ENCODE measurements at places on chromosomes 1 and 21.

DNA sequence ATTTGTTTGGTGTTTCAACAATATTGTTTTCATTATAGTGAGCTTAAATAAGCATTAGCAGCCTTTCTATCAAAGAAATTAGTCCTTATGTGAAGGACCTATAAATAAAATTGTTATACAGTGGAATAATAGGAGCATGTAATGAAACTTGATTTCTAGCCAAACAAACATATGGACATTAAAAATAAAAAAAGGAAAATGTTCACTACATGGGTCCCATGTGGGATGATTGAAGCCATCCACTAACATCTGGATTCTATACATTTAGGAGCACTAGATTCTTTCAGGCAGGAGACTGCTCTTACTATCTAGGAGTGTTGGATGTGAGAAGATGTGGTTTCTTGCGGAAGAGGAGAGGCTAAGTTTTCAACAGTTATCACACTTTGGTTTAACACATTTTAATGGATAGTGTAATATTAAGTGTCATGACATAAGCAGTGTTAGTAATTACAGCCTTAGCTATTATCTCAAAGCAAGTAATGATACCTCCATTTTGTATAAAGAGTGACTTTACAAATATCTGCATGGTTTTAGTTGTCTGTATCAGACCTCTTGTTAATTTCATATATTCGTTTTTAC, 62.3 kb downstream of the LYPLAL1 start:
- no peak for DNase-seq

GRCh38 chr1:205934788-205935187, 8.5 kb downstream of the SLC26A9 start:
- DNase-seq, result no peak

DNA sequence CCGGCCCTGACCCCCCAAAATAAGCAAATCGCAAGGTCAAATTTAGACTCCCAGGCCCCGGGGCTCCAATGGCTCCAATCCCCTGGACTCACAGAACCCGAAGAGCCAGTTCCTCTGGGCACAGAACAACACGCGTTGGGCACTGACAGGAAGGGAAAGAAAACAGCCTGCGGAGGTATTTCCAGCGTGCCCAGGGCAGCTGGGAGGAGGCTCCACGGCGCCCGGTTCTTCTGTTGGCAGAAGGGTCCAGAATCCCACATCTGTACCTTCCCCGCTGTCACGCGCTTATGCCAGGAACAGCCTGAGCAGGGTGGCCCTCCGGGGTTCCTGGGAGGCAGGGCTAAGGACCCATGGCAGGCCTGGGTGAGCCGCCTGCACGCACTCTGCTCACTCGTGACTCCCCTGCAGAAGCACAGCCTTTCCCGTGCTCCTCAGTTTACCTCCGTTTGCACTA, 85.5 kb downstream of the RIPK4 start:
- no peak for DNase-seq

GRCh38 chr1:59751801-59752200, 62.9 kb upstream of the HOOK1 start:
- DNase-seq, result no peak

- no peak for DNase-seq
Observed at GRCh38 chr1:115076384-115076915, 12.9 kb downstream of the TSPAN2 start.

- no peak for DNase-seq
Observed at GRCh38 chr1:5906116-5906515, 86.1 kb downstream of the NPHP4 start.

DNA sequence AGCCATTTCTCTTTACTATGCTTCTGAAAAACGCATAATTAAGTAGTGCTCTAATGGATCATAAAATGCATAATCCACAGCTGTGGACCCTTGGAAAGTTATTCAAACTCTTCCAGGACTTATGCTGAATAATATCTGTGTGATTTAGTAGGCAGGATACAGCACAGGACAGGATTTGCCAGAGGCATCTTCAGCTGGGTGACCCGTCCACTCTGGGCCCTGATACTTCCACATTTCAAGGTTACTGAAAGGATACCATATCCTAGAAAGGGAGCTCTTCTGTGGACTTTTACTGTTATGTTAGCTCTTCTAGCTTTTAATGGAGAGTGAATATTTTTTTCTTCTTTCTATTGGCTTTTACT, 49.6 kb downstream of the MAP10 start:
- DNase-seq, result no peak

DNA sequence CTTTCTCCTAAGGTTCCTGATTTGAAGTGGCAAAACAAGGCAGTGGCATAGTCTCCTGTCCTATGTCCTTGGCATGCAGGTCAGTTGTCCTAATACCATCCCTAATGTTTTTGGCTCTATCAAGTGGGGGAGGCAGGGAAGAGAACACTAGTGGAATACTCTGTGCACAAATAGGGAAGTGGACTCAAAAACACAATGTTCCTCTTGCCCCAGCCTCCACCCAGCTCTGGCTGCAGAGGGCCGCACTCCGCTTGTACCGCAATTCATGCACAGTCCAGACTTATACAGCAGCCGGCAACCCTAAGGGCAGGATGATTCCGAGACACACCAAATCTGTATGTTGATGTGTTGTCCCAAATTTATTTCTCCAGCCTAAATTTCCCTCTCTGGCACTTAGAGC, 14.5 kb downstream of the PLEKHO1 start:
- no peak for DNase-seq

GRCh38 chr1:43469932-43470331, 16.2 kb upstream of the HYI start:
- no peak for DNase-seq

DNA sequence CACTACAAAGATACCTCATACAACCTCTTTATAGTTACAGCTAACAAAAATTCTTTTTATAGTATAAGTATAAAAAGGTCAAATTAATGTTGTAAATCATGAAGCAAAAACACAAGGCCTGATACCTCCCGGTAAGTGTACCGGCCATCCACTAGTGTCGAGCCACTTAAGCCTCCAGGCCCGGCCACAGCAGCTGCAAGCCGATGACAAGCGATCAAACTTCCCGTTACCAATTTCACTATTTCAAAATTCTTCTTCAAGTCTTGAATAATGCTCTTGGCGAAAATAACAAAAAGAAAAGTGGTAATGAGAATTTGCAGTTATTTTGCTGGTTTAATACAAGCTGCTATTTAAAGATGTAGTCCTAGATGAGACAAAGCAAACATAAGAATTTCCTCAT, 67.6 kb downstream of the USP24 start:
- no peak for DNase-seq

DNA sequence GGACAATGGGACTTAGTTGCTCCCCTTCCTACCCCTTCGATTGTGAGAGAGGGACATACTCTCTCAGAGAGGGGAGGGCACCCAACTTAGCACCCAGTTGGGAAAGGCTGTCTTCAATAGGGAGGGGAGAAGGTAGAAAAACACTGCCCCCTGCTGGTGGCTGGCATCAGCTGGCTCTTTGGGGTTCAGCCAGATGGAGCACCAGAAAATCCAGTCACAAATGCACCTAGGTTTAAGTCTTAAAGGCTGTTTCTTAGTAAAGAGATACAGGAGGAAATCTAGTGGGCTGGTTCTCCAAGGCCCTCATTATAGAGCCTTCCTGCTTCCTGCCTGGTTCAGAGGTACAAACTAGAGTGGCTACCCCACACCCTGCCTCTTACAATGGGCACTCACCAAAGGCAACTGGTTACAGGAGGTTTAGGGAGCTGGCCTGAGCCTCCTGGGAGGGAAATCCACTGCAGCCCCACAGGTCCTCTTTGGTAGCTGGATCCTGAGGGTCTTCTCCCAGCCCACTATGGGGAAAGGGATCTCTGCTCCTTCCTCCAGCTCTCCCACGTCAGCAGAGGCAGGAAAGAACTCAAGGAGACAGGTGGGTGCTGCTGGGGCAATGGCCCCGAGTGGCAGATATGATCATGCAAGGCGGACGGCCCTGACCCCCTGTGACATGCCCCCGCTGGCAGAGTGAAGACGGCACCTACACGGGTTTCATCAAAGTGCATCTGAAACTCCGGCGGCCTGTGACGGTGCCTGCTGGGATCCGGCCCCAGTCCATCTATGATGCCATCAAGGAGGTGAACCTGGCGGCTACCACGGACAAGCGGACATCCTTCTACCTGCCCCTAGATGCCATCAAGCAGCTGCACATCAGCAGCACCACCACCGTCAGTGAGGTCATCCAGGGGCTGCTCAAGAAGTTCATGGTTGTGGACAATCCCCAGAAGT, 28.3 kb downstream of the EIF2D start:
- peak; percentile 72 for DNase-seq

DNA sequence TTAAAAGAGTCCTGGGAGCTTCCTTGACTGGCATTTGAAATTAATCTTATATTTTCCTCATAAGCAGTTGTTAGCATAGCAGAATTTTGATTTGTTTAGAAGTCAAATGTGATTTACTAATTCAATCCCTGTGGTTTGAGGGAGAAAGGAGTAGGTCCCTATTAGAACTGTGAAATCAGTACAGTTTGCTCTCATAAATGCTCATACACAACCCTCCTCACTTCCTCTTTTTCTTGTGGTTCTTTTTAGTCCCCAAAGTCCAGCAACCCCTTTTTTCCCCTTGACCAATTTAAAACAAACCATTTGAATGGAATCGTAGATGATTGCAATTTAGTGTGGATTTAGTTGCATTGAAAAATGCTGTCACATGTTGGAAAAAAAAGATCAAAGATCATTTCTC, 9.2 kb upstream of the IFI44 start:
- DNase-seq, result no peak

DNA sequence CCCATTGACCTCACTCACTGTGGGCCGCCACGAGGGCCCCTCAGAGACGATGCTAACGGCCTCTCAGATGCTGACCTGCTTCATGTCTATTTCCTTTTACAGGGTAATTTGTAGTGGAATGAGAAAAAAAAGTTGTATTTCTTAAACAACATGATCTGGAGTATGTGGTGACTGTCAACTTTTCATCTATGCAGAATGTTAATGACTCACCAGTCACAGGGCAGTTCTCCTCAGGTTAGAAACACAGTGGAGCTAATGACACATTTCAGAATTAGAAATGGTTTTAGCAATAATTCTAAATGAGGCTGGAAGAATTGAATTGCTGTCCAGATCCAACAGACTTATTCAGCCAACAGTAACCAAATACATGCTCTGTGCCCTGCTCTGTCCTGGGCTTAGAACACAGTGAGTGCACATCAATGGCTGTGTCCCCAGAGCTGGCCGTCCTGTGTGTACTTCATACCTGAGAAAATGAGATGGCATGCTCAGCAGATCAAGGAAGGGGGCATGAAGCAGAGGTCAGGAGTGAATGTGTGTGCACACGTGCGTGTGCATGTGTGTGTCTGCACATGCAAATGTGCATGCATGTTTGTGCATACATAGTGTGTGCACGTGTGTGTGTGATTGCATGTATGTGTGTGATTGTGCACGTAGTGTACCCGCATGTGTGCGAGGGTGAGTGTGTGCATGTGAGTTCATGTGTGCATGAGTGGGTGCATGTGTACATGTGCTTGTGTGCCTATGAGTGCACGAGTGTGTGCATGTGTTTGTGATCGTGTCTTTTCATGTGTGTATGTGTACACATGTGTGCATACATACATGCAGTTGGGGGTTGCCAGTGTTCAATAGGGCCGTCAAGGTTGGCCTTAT, 145.3 kb downstream of the PCBP3 start:
- DNase-seq, result no peak

DNA sequence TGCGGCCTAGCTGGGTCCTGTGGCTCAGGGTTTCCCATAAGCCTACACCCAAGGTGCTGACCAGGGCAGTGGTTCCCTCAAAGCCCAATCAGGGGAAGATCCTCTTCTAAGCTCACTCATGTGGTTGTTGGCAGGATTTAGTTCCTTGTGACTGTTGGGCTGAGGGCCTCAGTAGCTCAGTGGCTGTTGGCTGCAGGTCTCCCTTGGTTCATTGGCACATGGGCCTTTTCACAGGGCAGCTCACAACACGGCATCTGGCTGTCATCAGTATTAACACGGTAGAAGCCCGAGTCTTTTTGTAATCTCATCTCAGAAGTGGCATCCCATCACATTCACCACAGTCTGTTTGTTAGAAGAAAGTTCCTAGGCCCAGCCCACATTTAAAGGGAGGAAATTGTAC, 188.2 kb upstream of the HMCN1 start:
- DNase-seq, result no peak

DNA sequence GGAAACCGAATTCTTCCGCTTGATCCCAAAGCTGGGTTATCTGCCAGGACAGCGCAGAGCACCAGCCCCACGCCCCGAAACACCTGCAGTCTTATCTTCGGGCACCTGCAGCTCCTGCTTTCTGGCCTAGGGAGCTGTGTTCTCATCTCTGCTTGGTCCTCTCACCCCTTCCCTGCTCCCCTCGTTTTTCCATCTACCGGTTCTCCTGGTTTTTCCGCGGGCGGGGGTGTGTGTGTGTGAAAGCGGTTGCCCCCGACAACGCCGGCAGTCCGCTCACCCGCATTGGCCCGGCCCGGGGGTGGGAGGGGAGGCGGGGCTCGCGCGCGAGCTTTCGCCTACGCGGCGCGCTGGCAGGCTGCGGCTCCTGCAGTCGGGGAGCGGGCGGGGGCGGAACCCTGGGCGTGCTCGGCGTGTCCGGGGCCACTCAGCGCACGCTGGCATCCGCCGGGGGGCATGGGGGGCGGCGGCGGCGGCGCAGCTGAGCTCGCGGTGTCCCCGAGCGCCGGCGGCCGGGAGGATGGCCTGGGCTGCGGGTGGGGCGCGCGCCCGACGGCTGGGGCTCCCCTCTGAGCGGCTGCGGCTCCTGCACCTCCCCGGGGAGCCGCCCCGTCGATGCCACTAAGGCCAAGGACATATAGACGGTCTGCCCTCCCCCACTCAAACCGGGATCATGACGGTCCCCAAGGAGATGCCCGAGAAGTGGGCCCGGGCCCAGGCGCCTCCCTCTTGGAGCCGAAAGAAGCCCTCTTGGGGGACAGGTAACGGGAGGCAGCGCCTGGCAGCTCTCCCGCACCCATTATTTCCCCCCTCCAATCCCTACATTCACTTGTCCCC, 3.2 kb downstream of the ATP8B2 start:
- peak; percentile 41 for DNase-seq

DNA sequence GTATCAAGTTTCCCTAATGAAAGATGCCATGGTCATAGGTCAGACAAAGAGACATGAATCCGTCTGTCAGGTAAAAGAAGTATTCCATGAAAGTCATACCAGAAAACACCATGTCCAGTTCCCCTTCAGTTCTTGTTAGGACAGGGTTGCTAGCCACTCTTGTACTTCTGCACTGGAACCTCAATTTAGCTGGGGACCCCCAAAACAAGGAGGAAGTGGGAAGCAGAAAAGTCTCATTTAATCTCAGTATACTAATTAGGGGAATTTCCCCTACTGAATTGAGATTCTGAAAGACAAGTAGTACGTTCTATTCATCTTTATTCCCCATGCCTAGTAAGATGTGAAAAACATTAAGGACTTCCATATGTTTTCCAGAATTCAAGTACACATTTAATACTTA, 1289.9 kb upstream of the B3GALT2 start:
- DNase-seq, result no peak
